Neural progenitor cell (in vitro differentiated cells): ENCODE measurements at places on chromosomes 12 and 14.
A peak's percentile ranks its signal among the peaks of the same experiment; 100 is the strongest.

DNA sequence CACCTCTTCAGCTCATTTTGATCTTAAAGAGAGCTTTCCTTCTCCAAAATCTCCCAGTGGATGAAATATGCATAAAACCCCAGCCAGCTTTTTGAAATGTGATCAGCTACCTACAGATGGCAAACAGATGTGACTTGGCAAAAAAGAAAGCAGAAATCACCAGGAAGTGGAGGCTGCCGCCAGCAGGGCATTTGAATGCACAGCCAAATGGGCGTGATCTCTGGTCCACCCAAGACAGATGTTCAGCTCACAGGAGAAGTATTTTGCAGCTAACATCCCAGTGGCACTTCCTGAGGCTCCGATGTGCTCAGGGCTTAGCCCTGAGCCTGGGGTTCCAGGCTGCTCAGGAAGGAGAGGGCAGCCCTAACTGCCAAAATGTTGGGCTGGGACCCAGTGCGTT is 78.3 kb downstream of the LGMN start:
- no peaks in the 10 kb centered on the region for H3K36me3 ChIP-seq
- H3K27me3 ChIP-seq, result no peaks in the 10 kb centered on the region
- DNase-seq, result no peak
- no peak overlapping the region for H3K27ac ChIP-seq
- no peaks in the 10 kb centered on the region for H3K4me1 ChIP-seq

DNA sequence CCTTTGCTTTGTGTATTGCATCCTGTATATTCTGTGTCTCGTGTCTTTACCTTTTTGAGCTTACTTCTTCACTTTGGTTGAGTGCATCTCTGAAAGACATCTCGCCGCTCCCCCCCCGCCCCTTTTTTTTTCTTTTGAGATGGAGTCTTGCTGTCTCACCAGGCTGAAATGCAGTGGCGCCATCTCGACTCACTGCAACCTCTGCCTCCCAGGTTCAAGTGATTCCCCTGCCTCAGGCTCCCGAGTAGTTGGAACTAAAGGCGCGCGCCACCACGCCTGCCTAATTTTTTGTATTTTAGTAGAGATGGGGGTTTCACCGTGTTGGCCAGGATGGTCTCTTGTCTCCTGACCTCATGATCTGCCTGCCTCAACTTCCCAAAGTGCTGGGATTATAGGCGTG is 49.9 kb downstream of the DIP2B start:
- H3K36me3 ChIP-seq, result no peaks in the 10 kb centered on the region
- H3K27ac ChIP-seq, result no peak overlapping the region
- no peaks in the 10 kb centered on the region for H3K27me3 ChIP-seq
- H3K4me3 ChIP-seq, result no peak overlapping the region
- H3K4me1 ChIP-seq, result no peaks in the 10 kb centered on the region
- no peak for DNase-seq

GRCh38 chr12:128190614-128191013 is 76.4 kb upstream of the TMEM132C start:
- peak; percentile 82 for DNase-seq
- no peak overlapping the region for H3K27ac ChIP-seq
- H3K36me3 ChIP-seq, result no peaks in the 10 kb centered on the region
- H3K4me3 ChIP-seq, result peak overlapping the region; percentile 2
- peaks cover 5% of the 10 kb centered on the region for H3K27me3 ChIP-seq
- H3K4me1 ChIP-seq, result peaks cover 4% of the 10 kb centered on the region

GRCh38 chr12:131060011-131060703 is 106.5 kb downstream of the ADGRD1 start:
- H3K27me3 ChIP-seq, result no peaks in the 10 kb centered on the region
- H3K4me3 ChIP-seq, result no peak overlapping the region
- DNase-seq, result no peak
- H3K4me1 ChIP-seq, result no peaks in the 10 kb centered on the region
